Gastroesophageal sphincter (tissue), 4 donors: ENCODE measurements at places on chromosomes 16 and 17.
A peak's percentile ranks its signal among the peaks of the same experiment; 100 is the strongest.

- no peak for ATAC-seq
These were observed 417.2 kb upstream of the XYLT1 start for GRCh38 chr16:17887963-17888362.

DNA sequence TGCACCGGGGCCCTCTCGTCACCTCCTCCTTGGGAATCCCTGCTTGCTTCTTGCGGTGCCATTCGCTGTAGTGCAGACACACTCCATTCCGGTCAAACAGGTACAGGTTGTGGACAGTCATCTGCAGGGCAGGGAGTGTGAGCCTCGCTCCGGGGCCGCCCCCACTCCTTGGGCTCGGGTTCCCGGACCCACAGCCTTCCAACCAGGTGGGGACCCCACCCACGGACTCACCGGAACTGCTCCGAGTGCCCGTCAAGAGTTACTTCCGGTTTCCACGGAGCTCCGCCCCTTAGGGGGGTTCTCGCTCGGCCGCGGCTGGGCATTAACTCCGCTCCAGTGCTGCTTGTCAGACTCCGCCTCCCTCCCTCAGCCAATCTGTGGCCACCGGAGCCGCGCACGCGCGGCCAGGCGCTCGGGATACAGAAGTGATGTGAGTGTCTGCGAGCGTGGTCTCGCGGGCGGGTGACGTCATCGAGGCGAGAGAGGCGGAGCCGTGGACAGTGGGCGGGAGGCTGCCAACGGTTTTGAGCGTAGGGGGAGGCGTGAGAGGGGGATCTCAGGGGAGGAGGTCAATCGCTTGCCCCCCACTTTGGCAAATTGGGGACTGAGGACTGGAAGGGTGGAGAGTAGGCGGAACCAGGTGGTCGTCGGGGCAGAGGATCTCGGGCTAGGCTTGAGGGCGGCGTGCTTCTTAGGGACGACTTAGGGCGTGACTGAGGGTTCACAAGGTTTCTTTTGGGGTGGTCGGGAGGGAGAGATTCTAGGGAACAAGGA is at the start of the genes CNTROB and TRAPPC1:
TSS of gene CNTROB (plus strand) at position 498 of the 774 bp plus-strand sequence. CDS start 874 bp downstream, outside the sequence.
TSS of gene TRAPPC1 (minus strand) at position 238 of the 774 bp plus-strand sequence. CDS start at position 121, 117 bp downstream.
- ATAC-seq = peak; percentile 99

GRCh38 chr17:5580367-5580766 is 3.9 kb downstream of the NLRP1 start:
- no peak for ATAC-seq

DNA sequence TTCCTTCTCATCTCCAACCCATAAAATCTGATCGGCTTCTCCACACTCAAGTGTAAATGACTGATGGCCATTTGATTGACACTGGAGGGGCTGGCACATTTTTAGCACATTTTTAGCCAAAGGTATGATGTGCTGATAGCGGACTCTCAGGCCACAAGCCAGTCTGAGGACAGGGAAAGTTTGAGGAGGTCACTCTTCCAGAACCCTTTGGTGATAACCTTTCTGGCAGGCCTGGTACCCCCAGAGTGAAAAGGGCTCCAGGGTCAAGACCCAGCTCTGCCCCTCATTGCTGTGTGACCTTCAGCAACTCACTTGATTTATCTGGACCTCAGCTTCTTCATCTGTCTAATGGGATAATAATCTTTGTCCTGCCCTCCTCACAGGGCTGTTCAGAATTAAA is 1.7 kb upstream of the NLRC5 start:
- no peak for ATAC-seq

DNA sequence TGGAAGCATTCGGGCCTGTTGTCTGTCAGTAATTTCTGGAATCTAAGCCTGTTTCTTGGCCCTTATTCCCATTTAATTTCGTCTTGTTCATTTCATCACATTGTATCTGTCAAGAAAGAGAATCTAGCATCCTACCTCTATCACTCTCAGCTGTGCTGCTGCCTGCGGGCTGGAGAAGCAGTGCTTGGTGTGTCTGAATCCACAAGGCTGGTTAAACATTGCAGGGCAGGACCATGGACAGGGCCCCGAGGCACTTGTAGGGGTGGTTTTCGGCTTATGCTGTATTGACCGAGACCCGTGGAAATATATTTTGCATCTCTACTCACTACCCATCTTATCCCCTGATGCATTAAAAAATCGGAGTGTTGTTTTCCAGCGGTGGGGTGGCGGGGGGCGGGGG is 3.1 kb downstream of the RAB11FIP4 start:
- ATAC-seq = no peak

GRCh38 chr17:29504711-29505110 is 62.1 kb downstream of the ABHD15 start:
- ATAC-seq = no peak

- peak; percentile 40 for ATAC-seq
These were observed 166.1 kb downstream of the PRKCA start for GRCh38 chr17:66468241-66469087.

DNA sequence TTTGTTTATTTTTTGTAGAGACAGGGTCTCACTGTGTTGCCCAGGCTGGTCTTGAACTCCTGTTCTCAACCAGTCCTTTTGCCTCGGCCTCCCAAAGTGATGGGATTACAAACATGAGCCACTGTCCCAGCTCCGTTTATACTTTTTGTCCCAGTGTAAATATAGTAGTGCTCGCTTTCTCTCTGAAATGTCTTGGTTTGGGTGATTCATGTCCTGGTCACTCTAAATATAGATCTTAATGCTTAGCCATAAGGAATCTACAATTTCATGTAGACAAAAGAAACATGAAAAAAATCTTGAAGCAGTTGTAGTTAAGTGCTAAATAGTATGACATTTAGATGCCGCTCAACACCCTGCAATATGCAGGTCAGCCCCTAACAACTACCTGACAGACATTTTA is 126.9 kb downstream of the KATNIP start:
- no peak for ATAC-seq
